Suppressor macrophage (primary cell): ENCODE measurements at places on chromosomes 7 and 10.

GRCh38 chr7:130486114-130486953, 5.6 kb upstream of the MEST start:
- DNase-seq = peak; percentile 73

DNA sequence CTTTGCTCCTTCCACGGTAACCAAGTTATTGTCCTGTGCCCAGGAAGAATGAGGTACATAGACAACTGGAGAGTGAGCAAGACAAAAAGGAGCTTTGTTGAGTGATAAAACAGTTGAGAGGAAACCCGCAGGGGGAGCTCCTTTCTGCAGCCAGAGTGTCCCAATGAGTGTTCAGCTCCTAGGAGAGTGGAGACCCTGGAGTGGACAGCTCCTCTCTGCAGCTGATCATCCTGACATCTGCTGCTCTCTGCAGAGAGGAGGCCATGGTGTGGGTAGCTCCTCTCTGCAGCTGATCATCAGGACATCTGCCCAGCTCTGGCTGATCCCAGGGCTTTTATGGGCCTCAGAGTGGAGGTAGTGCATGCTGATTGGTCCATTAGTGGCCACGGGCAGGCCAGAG, 53.4 kb upstream of the PCDH15 start:
- no peak for DNase-seq

- DNase-seq = peak; percentile 59
Observed at GRCh38 chr7:134315679-134316538, 821 bp downstream of the SLC35B4 start.

- DNase-seq = peak; percentile 58
Observed at GRCh38 chr10:30284865-30285594, 64.0 kb downstream of the MTPAP start.

- DNase-seq = peak; percentile 85
Observed at GRCh38 chr7:2508327-2509215, 11.0 kb upstream of the LFNG start.

GRCh38 chr7:35753761-35754603, 46.9 kb upstream of the SEPTIN7 start:
- no peak for DNase-seq

- DNase-seq = no peak
Observed at GRCh38 chr10:603745-604144, 85.7 kb downstream of the DIP2C start.

DNA sequence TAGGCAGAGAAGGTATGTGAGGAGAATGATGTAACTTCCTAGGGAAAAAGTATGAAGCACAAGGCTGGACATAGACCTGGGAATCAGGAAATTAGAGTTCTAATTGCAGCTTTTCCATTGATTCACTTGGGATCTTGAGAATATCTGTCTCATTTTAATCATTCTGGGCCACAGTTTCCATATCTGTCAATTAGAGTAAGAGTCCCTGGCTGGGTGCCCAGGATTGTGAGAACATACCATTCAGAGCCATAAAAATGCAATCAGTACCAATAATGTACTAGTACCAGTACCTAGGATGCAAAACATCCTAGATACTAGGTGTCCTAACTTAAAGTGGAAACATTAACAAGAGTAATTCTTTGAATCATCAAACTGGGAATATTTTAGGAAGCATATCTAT, 29.6 kb downstream of the CAV1 start:
- DNase-seq = no peak

- DNase-seq = no peak
Observed at GRCh38 chr10:25039531-25039930, 23.1 kb downstream of the THNSL1 start.

- peak; percentile 48 for DNase-seq
Observed at GRCh38 chr7:29565224-29565630, 1.6 kb downstream of the PRR15 start.

DNA sequence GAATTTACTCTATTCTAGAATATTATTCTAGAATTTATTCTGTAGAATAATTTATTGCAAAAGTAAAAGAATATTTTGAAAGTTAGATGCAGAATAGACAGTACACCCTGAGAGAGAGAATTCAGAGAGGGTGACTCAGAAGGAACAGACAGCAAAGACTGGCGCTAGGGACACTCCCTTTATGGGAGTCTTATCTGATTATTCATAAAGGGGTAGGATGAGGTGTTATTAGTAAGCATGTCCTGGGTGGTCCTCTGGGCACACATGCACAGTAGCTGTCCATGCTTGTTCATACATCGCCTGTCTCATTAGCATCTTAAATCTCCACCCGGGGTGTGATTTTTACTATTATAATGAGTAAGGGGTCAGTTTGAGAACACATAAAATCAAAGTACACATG, 100.1 kb downstream of the XPNPEP1 start:
- DNase-seq = no peak

- no peak for DNase-seq
Observed at GRCh38 chr7:109986701-109987100, 1104.2 kb upstream of the LRRN3 start.

GRCh38 chr10:78185693-78186055, 152.0 kb downstream of the RPS24 start:
- no peak for DNase-seq

DNA sequence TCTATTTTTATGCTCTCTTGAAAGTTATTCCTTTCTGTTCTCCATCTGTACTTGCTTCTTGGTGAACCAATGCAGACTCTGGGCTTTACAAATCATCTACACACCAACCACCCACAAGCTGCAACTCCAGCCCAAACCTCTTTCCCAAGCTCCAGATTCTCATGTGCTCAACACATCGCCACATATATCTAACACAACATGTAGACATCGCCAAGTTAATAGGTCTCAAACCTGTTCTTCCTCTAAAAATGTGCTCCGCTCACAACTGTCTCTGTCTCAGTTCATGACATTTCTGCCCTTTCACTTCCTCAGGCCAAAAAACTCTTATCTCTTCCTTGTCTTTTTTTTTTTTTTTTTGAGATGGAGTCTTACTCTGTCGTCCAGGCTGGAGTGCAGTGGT, 95.7 kb upstream of the EEPD1 start:
- DNase-seq = peak; percentile 41

- DNase-seq = no peak
Observed at GRCh38 chr10:11602919-11603523, 8.4 kb downstream of the USP6NL start.

DNA sequence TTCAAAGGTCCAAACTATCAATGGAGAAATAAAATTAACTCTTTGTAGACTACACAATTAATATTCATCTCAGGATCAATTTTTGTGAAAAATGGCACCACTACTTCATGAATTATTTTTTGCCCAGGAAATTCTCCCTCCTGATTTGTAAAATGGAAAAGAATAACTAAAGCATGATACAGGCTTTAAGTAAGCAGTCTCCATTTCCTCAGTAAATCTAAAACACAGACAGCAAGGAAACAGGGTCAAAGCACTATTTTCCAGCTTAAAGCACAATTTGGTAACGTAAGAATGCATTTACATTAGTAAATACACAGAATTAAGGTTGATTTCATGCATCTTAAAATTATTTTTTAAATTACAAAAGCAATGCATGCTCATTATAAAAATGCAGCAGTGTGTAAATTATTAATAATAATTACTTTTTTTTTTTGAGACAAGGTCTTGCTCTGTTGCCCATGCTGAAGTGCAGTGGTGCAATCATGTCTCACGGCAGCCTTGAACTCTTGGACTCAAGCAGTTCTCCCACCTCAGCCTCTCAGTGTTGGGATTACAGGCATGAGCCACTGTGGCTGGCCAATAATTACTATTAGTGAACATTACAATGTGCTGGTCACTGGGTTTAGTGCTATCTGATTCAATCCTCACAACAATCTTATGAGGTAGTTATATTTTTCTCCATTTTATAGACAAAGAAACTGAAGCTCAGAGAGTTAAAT, 26.1 kb upstream of the VCL start:
- DNase-seq = no peak

GRCh38 chr7:116968631-116969030, 15.3 kb downstream of the ST7 start:
- no peak for DNase-seq

DNA sequence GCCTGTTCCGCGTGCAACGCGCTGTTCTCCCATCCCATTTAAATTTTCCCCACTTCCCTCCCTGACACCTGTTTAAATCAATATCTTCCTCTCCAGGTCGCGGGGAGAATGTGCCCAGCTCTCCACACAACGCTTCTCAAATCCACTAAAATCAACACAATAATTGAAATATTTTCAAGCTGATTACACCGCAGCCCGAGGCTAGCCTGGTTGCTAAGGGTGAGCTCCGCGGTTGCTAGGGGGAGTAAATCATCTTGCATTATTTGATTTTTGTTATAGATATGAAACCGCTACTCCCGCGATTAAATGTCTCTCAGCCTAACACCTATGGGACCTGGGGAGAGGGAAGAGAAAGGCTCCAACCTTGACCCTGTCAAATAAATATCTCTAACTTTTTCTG, 36.2 kb downstream of the UNCX start:
- no peak for DNase-seq
